Endothelial cell of umbilical vein (primary cell): ENCODE measurements at places on chromosomes 12 and 14. TPM values are rescaled to one million over a fixed set of nuclear protein-coding genes. Genes with fewer than 3 reads are reported as not detected.

KRT8 gene
- 22.1 and 31.7 TPM in 2 replicates for total RNA-seq

SDS gene
- total RNA-seq = not detected in 2 replicates

- DNase-seq = no peak
These were observed 126.4 kb downstream of the CCER1 start for GRCh38 chr12:90828621-90829020.

DNA sequence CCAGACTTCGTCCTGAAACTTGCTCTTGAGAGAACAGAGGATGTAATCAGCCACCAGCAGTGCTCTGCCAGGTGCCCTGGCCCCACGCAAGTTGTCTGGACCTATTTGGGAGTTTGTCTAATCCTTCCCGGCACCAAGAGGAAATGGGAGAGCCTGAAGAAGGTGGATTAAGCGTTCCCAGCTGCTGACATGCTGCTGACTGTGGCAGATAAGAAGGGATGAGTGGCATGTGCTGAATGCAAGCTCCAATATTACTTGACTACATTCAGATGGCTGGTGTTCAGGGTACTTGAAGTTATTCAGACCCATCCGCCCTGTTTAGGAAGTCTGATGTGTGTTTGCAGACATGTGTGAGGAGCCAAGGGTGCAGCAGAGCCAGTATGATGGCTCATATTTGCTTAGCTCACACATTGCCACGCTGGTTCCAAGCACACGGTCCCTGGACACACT lies 440.6 kb upstream of the CCDC196 start:
- DNase-seq = peak; percentile 51

DNA sequence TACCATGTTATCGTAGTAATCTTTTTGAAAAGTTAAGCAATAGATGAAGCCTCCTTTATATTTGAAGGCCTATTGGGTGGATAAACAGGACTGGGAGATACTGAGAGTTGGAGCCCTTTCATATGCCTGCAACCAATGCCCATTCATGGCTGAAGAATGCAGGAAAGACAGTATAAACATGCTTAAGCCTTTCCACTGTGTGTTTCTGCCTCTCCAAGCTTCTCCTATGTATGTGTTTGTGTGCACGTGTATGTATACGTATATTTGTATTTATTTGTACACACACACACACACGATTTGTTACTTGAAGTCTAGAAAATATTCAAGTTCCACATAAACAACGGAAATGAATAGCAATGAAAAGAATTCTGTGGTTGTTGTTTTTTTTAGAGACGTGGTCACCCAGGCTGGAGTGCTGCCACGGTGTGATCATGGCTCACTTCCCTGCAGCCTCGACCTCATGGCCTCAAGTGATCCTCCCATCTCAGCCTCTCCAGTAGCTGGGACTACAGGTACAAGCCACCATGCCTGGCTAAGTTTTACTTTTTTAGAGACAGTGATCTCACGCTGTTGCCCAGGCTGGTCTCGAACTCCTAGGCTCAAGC lies 1453.5 kb downstream of the AACS start:
- no peak for DNase-seq

CELA1 gene
- total RNA-seq = not detected in 2 replicates

- no peak for DNase-seq
These were observed 53.4 kb upstream of the MMP17 start for GRCh38 chr12:131774576-131775391.

DNA sequence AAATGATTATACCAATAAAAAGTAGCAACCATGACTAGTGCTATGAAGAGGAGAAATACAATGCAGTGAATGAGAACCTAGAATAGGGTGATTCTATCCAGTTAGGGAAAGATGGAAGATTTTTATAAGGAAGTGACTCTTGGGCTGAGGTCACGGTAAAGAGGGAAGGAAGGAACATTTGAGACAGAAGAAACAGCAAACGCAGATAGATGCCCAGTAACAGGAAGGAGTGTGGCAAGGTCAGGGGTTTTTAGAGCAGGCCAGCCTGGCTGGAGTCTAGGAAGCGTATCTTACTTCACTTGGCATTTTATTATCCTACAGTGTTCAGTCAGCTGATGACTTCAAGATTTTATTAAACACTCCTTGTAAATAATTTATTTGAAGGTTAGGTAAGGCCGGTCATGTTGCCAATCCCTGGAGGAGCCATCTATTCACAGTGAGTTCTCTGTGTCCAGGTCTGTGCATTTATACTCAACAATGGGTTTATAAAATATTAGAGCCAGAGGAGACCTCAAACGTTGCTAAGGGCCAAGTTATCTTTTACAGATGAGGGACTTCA lies 170.6 kb downstream of the PRKCH start:
- peak; percentile 33 for DNase-seq

- no peak for DNase-seq
These were observed 3.2 kb downstream of the BIN2 start for GRCh38 chr12:51320695-51321320.

PTGDR gene
- total RNA-seq = not detected in 2 replicates

EAPP gene
- 22.2 and 24.3 TPM in 2 replicates for total RNA-seq

MYH6 gene
- total RNA-seq = not detected in 2 replicates

DNA sequence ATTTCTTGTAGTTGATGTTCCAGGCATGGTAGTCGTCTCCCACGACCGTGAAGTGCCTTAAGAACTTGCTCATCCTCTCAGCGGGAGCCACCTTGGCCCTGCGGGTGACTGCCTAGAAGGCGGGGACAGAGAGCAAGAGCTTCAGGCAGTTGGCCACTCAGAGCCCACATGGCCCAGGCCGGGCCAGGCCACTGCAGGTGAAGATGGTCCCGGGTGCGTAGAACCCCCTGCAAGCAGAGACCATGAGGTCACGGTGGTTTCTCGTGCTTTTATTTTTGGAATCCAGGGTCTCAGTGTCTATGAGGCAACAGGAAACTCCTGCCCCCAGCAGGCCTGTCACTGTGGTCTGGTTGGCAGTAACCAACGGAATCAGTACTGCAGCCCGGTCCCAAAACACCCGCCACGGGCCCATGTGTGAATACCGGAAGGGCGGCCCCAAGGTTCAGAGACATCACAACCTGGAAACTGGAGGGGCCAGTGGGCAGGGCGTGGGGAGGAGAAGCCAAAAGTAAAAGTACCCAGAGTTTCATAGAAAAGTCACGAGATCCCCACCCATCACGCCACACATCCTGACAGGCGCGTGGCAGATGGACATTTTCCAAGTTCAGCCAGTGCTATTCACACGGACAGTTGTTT lies 27.5 kb downstream of the HVCN1 start:
- no peak for DNase-seq

TMEM119 gene
- not detected in 2 replicates for total RNA-seq

GRCh38 chr14:48723841-48724495 lies 862.2 kb downstream of the RPS29 start:
- DNase-seq = no peak

PRB2 gene
- total RNA-seq = not detected in 2 replicates

- no peak for DNase-seq
These were observed 9.2 kb downstream of the WNT5B start for GRCh38 chr12:1638203-1638602.

TAS2R43 gene
- total RNA-seq = 0.88 and 1.8 TPM in 2 replicates

ANAPC5 gene
- 129 and 133 TPM in 2 replicates for total RNA-seq

DNA sequence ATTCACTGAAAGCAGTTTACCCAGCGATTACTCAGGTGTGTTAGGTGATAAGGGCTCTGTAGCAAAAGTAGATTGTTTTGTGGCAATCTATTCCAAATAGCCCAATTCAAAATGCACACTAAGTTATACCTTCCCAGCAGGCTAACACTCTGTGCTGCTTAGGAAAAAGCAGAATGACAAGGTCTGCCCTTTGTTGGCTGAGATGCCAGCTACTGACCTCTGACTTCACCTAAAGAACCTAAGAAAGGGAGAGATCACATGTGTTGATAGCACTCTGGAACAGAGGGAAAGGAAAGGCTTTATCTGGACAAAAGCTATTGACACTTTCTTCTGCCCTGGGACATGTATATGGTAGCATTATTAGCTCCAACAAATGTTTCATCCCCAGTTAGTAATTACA lies 402.3 kb downstream of the EGLN3 start:
- DNase-seq = no peak

GRCh38 chr14:58150243-58150805 lies 1.7 kb downstream of the ARMH4 start:
- no peak for DNase-seq

POTEM gene
- not detected in 2 replicates for total RNA-seq

GRCh38 chr12:12349711-12350665 lies at the start of gene MANSC1:
TSS of gene MANSC1 (minus strand) at chr12:12350242. CDS start at chr12:12343314, 6,928 bp downstream.
- DNase-seq = peak; percentile 64

- DNase-seq = no peak
These were observed 41.2 kb upstream of the TSPAN11 start for GRCh38 chr12:30885321-30885720.

DNA sequence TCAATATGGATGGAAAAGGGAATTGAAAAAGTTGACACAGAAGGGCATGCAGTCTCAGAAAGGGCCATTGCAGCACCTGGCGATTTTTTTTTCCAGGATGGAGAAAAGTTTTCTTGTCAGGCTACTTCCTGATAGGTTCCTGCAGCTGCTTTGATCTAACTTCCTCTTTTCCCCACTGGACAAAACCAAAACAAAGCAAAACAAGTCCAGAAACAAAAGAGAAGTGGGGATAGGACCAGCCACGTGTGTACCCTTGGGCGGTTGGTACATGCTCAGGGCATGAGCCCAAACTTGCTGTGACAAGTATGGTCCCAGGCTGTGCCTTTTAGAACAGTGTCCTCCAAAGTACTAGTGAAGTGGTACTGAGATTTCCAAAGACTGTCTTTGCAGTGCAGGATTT lies 89.8 kb downstream of the CHST11 start:
- peak; percentile 13 for DNase-seq

DNA sequence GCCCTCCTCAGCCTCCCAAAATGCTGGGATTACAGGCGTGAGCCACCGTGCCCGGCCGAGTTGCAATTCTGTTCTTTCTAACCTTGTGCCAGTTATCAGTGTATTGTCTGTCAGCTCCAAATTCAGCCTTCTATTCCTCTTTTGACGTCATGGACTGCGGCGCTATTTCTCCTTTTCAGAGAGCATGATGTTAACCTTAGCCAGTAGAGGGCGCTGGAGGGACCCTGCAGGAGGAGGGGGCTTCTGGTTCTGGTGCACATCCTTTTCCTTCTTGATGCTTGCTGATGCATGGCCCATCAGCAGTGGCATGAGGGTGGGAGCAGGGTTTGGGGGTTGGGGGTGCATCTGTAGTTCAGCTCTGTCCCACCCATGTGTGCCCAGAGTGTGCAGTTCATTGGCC lies 179.3 kb upstream of the RMST start:
- no peak for DNase-seq

PROX2 gene
- not detected in 2 replicates for total RNA-seq

GRCh38 chr14:98466807-98467206 lies 805.2 kb downstream of the BCL11B start:
- DNase-seq = no peak

DNA sequence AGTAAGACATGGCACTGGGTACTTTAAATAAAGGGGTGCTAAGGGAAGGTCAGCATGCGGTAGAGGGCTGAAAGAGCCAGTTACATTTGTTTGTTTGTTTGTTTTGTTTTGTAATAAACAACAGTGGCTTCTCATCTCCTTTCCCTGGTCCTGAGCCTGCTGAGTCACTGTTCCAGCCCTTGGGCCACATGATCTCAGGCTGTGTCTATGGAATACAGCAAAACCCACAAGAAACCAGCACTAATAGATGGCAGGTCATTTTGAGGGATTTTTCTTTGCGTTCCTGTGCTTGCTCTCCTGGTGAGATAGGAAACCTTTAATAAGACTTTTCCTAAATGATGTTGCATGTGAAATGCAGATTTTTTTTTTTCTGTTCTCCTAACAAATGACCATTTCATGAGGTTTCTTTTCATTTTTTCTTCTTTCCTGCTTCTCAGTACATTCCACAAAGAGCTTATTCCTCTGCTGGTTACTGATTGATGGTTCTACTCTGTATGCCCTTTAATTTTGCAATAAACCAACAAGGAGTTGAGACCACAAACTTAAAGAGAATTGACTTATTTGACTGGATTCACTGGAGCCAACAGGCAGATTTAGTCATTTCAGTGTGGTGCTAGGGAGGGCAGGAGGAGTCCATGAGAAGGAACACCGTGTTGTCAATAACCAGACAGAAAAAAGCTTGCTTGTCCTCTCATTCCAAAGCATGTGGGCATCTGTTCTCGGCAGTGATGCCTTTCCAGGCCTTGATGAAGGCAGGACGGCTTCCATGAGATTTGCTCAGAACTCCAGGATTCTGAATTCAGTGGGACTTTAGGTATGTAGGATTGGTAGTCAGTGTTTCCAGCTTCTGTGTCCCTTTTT lies 459.2 kb downstream of the RAD51B start:
- no peak for DNase-seq

DNA sequence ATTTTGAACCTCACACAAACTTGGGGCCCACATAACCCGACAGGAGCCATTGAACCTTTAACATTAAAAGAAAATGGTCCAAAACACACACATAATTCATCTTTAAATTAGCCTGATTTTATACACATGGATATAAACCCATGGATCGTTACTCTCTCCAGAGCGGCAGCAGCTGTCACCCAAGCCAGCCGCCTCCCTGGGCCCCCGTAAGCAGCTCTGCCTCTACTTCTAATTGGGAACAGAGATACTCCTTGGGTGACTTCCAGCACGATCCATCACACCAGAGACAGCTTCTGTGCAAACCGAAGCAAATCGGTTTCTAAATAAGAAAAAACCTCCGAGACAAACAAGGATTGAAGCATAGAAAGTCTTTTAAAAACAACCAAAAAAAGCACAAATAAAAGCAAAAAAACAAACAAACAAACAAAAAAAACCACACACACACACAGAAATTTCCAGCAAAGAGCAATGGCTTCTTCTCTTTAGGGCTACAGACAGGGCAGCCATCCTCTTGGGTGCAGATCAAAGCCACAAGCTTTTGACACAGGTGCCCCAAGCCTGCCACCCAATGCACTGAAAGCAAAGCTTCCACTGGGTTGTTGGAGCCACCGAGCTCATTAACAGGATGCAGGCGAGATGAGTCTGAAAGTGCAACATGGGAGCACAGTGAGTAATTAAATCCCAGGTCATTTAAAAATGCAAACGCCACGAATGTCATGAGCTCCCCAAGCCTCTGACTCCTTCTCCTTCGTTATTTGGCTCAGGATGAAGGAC lies 156.9 kb downstream of the DPF3 start:
- DNase-seq = no peak

GLT1D1 gene
- total RNA-seq = not detected in 2 replicates

DNA sequence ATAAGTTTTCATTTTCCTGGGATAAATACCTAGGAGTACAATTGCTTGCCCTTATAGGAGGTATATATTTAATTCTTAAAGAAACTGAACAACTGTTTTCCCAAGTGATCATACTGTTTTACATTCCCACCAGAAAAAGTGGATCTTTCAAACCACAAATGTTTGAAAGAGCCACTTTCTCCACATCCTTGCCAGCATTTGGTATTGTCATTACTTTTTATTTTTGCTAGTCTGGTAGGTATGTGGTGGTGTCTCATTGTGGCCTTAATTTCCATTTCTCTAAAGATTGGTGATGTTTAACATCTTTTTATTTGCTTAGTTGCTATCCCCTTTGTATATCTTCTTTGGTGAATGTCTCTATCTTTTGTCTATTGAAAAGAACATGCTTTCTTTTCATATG lies 50.6 kb downstream of the CCDC91 start:
- no peak for DNase-seq

- DNase-seq = no peak
These were observed 4.3 kb upstream of the MYF6 start for GRCh38 chr12:80702889-80703805.

GRCh38 chr14:73823339-73823885 lies 28.2 kb upstream of the PTGR2 start:
- no peak for DNase-seq

GRCh38 chr12:21599143-21599999 lies 5.3 kb downstream of the GYS2 start:
- DNase-seq = no peak

GRCh38 chr12:14920475-14921126 lies 17.7 kb downstream of the ERP27 start:
- no peak for DNase-seq

PPP1R36 gene
- total RNA-seq = 0.51 and 0.60 TPM in 2 replicates

GRCh38 chr12:129629901-129630300 lies 273.9 kb downstream of the TMEM132D start:
- no peak for DNase-seq
